Stimulated activated CD4-positive, alpha-beta T cell treated with anti-CD3 and anti-CD28 coated beads, Interleukin-2, amount 100 ng/mL, for 24 hours (primary cell): ENCODE measurements at places on chromosomes 16 and 17.

DNA sequence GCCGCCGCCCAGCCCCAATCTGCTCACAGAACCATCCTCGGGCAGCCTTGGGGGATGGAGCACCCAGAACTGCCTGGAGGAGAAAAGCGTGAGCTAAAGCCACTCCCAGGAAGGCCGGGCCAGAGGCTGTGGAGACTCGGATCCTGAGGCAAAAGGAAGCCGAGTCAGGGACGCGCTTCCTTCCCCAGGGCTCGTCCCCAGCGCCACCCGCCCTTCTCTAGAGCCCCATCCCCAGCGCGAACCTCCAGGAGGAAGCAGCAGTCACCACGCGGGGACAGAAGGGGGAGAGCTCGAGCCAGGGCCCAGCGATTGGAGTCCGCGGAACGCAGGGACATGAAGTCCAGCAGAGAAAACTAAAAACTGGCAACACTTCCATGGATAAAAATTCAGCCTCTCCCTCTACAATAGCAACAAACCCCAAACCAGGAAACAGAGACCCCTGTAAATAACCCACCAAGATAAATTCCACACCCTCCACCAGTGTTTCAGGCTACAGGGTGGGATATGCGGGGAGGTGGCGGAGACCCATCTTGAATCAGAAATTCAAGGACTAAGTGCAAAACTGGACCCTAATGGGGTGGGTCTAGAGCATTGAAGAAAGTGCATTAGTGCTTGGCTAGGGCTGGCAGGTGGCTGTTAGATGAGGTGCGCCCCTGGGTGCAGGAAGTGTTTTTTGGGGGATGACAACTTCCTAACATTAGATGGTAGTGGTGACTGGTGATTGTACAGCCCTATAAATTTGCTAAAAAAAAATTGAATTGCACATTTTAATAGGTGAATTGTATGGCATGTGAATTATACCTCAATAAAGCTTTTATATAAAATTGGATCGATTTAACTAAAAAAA is 116.1 kb upstream of the METRNL start:
- no peak for DNase-seq

GRCh38 chr16:59249011-59249410 is 514.9 kb upstream of the GOT2 start:
- no peak for DNase-seq

GRCh38 chr16:82280867-82281266 is 110.8 kb upstream of the MPHOSPH6 start:
- DNase-seq, result no peak

DNA sequence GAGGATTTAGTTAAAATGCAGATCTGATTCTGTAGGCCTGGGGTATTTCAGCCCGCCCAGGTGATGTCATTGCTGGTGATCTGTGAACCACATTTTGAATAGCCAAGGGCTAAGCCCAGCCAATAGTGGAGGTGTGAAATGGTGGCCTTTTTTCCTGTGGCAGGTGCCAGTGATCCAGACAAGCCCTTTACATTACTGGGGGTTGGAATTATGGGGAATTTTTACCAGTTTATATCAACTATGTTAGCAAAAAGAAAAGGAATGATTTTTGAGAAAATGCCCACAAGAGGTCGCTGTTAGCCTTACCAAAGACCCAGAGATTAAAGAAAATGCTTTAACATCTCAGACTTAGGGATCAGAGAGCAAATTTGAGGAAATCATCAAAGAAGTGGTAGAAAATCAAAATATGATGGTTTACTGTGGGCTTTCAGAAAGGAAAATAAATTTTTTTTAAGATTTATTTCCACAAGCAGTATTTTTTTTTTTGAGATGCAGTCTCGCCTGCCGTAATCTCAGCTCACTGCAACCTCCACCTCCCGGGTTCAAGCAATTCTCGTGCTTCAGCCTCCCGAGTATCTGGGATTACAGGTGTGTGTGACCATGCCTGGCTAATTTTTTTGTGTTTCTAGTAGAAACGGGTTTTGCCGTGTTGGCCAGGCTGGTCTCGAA is 3.9 kb downstream of the VPS35L start:
- no peak for DNase-seq

GRCh38 chr16:54076006-54076504 is 210.5 kb downstream of the IRX3 start:
- DNase-seq, result no peak

DNA sequence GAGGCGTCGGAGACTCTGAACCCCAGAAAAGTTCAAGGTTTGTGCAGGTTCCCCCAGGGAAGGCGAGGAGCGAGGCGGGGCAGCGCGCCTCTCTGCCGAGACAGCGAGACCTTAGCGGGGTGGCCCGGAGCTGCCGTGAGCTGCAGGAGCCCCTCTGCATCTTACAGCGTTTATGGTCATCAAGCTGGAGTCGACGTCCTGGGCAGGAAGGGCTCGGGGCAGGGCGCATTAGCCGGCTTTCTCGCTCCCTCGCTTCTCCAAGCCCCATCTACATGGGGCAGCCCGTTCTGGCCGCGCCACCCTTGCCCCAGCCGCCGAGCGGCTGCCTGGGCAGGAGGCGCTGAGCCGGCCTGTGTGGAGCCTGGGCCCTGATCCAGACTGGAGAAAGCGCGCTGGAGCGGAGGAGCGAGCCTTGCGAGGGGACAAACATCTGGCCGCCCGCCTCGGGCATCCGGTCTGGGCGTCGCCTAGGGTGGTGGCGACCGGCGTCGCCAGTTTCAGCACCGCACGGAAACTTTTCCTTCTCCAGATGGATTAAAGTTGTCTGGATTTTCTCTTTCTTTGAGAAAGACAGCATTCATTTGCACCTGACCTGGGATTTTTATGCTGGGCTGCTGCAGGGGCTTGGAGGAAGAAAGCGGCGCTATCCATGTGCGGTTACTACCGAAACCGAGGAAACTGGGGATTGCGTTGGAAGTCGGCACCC is 750 bp downstream of the TMEM132E start:
- peak; percentile 23 for DNase-seq

DNA sequence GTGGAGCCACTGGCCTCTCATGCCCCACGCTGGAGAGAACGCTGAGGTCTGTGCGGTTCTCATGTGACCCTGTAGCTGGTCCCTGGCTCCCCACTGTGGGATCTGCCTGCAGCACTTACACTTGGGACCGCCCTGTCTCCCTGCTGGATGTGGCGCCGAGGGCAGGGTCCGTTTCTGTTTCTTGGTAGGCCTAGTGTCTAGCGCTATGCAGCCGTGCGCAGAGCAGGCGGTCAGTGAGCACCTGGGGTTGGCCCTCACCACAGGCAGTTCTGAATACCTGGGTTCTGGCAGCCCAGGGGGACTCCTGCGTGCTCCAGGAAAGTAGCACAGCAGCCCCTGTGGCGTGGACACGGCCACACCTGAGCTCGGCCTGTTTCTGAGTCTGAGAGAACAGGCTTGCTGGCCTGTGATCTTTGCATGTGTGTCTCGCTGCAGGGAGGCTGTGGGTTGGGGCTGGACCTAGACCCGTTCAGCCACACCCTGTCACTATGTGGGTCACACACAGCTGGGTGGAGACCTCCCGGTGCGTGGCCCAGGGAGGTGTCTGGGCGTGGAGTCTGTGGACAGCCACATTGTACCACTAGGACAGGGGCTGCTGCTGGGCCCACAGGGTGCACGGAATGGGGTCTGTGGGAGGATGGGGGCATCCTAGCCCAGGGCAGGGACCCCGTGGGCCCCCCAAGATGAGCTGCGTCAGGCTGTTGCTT is 2.8 kb downstream of the CAPN15 start:
- no peak for DNase-seq

GRCh38 chr16:8511464-8511863 is 78.8 kb downstream of the TMEM114 start:
- DNase-seq, result no peak

GRCh38 chr16:47110939-47111338 is 32.8 kb downstream of the NETO2 start:
- DNase-seq, result no peak

DNA sequence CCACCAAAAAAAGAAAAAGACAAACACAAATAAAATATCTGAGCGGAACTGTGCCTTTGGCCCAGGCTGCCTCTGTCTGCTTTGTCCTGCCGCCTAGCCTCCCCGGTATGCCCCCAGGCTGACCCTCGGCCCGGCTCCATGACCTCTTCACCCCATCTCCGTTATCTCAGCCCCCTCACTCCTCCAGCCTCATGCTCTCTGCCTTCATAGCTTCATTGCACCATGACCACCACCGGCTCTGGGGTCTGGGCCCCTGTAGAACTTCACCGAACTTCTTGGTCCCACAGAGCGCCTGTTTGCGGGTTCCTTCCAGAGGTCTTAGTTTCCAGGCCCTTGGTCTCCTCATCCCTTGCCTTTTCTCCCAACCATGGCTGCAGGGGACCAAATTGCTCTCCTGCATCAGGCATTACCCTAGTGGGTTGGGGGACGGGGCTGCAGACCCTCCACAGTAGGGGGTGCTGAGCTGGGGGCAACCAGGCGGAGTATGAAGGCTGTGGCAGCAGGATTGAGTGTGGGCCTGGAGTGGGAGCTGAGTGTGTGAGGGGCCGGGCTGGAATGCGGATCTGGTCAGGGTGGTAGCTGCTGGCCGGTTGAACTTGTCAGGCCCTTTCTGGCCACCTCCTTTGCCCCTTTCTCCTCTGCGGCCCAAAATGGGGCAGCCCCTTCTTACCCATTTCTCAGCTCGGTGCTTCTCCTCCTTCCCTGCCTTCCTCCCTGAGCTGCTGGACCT is 6.9 kb downstream of the HIRIP3 start:
- DNase-seq, result no peak

DNA sequence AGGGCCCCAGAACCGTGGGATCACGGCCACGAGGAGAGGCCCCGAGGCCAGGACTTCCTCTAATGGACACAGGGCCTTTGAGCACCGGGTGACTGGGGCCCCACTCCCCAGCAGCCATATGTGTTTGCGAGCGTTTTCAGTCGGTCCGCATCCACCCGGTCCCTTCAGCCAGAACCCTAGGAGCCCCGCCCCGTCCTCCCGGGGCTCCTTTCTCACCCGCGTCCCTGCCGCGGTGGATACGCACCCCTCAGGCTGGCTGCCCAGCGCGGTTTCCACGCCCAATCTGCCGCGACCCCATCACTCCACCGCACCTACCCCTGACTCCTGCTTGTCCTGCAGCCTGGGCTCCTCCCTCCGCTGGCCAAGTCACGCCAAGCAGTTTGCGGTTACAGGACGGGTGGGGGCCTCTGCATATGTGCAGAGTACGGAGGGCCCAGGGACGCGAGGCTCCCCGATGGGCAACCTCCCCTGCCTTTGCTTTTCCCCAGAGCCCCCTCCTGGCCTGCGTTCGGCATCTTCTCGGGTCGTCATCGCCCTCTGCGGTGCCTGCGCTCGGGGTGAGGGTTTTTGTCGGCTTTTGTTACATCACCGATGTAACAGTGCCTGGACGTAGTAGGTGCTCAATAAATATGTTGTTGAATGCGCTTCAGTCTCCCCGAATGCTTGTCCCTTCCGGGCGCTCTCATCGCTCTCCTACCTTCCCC is 1.0 kb upstream of the TTYH2 start:
- DNase-seq, result peak; percentile 44

- no peak for DNase-seq
Observed at GRCh38 chr16:81612351-81613163, 166.5 kb upstream of the PLCG2 start.

- no peak for DNase-seq
Observed at GRCh38 chr16:27197004-27197403, 6.3 kb upstream of the KDM8 start.

GRCh38 chr16:16016388-16016964 is 67.1 kb downstream of the ABCC1 start:
- DNase-seq, result no peak

- DNase-seq, result no peak
Observed at GRCh38 chr17:50046667-50047066, 9.2 kb upstream of the ITGA3 start.

DNA sequence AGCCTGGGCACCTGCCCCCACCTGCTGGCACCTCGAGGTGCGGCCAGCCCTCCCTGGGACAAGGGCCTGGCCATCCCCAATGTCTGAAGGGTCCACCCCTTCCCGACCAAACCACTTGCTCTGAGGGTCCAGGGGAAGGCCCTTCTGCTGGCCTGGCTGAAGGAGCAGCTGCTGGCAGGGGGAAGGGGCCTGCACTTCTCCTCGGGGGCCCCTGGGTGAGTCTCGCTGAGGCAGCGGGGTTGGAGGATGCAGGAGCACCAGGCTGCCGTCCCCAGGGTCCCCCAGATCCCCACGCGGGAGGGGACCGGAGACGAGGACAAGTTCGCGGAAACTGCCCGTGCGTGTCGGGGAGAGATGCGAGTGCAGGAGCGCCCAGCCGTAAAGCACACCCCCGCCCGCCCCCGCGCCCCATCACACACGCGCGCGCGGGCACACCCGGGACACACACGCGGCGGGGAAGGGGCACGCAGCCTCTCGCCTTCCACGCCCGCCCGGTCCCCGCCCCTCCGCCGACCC is 725 bp upstream of the CACNA1H start:
- peak; percentile 45 for DNase-seq

GRCh38 chr16:10339777-10340732 is 45.8 kb upstream of the ATF7IP2 start:
- no peak for DNase-seq

- no peak for DNase-seq
Observed at GRCh38 chr16:85112364-85112763, at the start of gene CIBAR2. Gene CIBAR2, minus strand, starts transcription at chr16:85112472. Its CDS starts 120 bp downstream, at chr16:85112352.

DNA sequence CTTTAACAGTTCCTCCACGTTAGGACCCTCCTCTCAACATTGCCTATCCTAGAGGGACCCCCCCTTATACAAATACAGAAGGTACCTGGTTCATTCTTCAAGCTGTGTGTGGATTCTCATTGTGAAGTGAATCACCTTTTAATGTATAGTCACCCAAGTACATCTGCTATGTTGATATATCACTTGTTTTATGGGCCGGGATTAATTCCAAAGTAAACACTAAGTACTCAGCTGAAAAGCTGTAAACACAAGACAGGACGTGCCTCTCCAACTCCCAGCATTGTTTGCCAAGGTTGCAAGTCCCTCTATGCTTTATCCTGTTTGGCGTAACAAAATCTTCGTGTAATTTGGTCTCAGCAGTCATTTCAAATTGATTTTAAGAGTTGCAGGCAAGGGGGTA is 123.6 kb downstream of the RBFOX1 start:
- no peak for DNase-seq

DNA sequence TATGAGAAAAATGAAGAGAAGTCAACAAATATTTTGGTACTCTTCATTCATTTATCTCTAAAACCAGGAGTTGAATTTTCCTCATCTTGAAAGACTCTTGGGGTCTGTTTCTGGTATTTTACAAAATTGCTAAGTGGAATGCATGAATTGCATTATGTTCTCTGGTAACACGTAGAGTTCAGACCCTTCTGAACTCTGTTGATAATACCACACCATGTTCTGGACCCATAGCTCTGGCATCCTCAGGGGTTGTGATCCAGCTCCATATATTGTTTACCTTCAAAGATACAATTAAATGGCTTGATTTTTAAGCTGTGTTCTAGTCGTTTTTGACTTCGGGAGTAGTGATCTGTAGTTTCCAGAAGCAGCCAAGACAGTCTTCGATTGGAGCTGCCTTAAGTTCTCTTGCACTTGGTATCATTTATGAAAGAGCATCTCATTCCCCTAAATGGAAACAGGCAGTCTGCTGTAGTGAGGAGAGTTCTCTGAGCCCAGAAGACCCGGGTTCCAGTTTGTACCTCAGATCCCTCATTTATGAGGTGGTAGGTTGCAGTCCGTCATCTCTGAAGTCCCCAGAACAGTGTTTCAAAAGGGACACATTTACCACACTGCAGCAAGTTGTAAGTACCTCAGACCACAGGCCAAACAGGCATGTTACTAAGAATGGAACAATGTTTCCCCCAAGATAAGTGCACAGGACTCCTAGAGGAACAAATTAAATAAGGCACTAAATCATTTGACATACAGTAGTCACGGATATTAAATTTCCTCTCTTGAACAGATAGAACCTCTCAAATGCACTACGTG is 9.6 kb downstream of the PSMD7 start:
- DNase-seq, result no peak

GRCh38 chr17:13478326-13478830 is 123.4 kb downstream of the HS3ST3A1 start:
- DNase-seq, result no peak

- no peak for DNase-seq
Observed at GRCh38 chr17:50557630-50558029, 2.9 kb upstream of the CACNA1G start.
